ENCODE measurements at places on chromosomes 7 and 10. TPM values are rescaled to one million over a fixed set of nuclear protein-coding genes. Genes with fewer than 3 reads are reported as not detected.

GRCh38 chr7:68535266-68535665 is 1063.0 kb upstream of the AUTS2 start:
- DNase-seq = no peak

DNA sequence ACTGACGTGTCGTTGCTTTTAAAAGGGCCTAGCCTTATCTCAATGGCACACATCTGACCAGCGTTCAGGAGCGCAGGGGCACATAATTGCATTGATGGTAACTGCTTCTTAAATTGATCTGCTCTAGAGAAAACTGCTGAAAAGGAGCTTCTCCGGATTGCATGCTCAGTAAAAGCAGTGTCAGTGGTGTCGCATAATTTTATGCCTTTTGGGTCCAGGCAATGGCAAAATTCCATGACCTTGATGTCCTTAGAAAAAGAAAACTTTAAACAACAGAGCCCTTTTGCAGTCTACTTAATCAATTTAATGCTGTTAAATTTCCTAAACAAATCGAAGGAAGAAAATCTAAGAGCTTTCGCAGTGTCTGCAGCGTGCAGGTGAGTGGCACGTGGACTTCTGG is 75.7 kb downstream of the PTPRE start:
- DNase-seq = no peak

The SFMBT2 gene
- total RNA-seq = 0.02 TPM

GRCh38 chr10:48274636-48275035 is at the start of gene FRMPD2:
Gene FRMPD2, minus strand, starts transcription at chr10:48274696. Its CDS starts 129 bp downstream, at chr10:48274567.
- DNase-seq = no peak

DNA sequence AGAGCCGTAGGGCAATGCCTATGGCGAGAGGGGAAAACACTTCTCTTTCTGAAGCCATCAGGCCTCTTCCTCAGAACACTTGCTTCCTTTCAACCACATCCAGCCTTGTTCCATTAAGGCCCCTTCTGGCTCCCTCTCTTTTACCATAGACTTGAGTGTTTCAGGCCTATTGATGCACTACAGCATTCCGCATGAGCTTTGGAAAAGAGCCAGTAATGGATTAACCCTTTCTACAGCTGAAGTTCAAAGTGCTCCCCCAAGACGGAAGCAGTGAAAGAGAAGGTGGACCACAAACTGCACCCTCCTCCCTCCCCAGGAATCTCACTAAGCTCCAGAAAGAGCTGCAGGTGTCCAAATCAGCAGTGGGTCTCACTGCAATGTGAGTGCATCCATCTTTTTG is 102.7 kb upstream of the C7orf33 start:
- no peak for DNase-seq

DNA sequence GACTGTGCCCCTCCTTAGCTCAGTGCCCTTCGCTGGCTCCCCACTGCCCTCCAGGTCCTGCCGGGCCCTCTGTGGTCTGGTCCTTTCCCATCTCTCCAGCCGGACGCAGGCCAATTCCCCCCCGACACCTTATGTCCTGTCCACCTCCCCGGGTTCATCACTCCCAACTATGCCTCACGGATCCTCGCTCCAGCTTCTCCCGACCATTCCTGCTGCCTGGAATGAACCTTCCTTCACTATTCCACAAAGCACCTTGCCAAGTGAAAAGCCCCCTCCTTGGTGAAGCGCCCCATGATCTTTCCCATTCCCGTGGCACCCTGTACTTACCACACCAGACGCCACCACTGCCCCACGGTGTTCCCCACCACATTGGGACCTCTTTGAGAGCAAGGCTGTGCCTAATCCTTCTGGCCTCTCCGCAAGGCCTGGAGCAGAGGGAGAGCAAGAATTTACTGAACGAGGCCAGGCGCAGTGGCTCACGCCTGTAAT is 47.2 kb downstream of the TMEM270 start:
- DNase-seq = no peak

The EGFR gene
- total RNA-seq = 71.5 TPM

The ENTPD7 gene
- total RNA-seq = 12.3 TPM

- DNase-seq = no peak
These were observed 58.6 kb downstream of the PDGFA start for GRCh38 chr7:461117-461452.

GRCh38 chr7:75876126-75876881 is 2.5 kb upstream of the RHBDD2 start:
- DNase-seq = no peak

GRCh38 chr10:101224910-101225823 is 4.1 kb downstream of the LBX1 start:
- DNase-seq = no peak
